NCI-H1436 (cell line): ENCODE measurements at places on chromosomes 12 and 14.

- DNase-seq = no peak
Observed at GRCh38 chr14:57266065-57266464, 2.6 kb downstream of the EXOC5 start.

DNA sequence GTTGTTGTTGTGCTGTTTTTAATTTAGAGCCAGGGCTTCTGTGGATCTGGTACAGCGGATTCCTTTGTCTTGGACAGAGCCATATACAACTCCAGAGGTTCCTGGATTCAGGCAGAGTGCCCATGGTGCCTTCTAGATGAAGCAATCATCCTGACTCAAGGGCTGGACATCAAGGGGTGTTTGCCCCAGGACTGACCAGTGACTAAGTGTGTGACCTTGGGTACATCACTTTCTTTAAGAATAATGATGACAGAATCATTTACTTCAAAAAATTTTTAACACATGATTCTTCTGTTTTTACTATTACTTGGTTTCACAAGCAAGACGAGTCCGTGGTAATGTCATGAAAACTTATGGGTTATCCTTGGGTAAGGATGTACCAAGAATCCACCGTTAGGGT lies 397.3 kb downstream of the ZFP36L1 start:
- DNase-seq = no peak

DNA sequence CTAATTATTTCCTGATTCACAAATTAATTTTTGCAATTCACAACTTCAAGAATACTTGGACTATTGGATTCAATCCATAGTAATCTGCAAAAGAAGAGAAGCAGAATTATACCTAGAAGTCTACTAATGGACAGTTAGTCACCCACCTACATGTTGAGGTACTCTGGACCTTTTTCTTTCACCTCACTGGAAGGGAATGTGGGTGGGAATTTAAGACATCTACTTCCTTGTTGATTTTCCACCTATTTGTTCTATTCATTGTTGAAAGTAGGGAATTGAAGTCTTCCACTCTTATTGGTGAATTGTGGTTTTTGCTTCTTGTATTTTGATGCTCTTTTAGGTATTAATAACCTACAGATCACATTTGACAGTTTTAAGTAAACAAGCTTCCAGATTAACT lies 11.0 kb downstream of the RESF1 start:
- no peak for DNase-seq

DNA sequence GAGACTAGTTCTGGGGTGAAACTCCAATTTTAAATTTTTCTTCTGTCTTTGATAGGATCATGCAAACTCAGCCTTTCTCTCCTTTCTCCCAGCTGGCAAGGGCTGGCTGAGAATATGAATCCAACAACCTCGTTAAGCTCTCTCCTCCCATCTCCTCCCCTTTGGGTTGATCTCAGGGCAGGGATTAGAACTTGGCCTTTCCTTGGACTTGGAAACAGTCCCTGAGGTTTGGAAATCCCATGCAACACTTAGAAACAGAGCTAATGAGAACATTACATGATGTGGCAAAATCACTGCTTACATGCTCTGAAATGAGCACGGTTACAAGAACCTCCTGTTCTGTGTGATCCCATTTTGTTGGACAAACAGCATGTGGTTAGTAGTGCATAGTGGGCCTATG lies 31.6 kb downstream of the ACACB start:
- DNase-seq = no peak

GRCh38 chr12:15679151-15679550 lies 110.0 kb downstream of the EPS8 start:
- no peak for DNase-seq

DNA sequence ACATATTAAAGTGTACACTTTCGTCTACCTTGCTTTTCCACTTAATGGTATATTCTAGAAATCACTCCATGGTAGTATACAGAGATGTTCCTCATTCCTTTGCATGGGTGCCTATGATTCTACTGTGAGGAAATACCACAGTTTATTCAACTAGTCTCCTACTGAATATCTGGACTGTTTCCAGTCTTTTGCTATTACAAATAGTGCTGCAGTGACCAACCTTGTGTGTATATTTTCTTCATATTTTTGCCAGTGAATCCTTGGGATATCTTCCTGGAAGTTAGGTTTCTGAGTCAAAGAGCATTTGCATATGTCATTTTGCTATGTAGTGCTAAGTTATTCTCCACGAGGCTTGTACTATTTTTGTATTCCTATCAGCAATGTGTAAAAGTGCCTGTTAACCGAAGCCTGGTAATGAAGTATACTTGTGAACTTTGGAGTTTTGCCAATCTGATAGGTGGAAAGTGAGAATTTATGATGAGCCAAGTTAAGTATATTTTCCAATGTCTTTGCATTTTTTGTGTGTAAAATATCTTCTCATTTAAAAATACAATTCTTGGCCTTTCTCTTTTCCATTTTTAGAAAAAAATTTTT lies 31.3 kb upstream of the TMEM263 start:
- no peak for DNase-seq

DNA sequence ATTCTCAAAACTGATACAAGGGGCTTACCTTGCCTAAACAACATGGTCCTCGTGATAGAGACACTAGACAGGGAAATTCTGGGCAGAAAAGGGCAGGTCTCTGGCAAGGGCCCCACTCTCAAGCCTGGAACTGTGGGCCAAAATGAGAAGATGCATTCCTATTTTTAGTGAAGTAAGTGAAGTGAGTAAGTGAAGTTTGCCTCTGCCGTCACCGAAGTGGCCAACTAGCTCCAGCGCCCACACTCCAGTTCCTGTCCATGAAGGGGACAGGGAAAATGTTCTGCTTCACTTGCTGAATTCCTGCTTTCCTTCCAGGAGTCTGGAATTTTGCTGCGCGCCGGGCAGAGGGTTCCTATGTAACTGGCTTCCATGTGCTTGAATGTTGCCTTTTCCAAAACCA lies 1035.6 kb upstream of the TMEM132C start:
- no peak for DNase-seq

DNA sequence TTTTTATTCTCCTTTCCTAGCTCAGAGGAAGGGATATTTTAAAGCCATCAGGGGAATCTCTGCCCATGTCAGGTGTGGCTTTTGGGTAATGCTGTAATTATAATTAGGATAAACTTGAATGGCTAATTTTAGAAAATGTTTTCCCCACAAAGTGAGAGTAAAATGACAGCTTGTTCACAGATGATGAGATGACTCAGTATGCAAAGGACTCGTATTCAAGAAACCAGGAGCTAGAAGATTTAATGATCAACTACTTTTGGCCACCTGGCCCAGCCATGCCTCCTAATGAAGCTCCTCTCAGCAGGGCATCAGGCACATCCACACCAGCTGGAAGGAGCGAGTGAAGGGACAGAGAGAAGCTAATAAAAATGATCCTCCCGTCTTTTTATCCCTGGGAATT lies 29.0 kb upstream of the PLEKHG7 start:
- DNase-seq = no peak

- no peak for DNase-seq
Observed at GRCh38 chr14:34851395-34851794, 23.8 kb downstream of the BAZ1A start.

DNA sequence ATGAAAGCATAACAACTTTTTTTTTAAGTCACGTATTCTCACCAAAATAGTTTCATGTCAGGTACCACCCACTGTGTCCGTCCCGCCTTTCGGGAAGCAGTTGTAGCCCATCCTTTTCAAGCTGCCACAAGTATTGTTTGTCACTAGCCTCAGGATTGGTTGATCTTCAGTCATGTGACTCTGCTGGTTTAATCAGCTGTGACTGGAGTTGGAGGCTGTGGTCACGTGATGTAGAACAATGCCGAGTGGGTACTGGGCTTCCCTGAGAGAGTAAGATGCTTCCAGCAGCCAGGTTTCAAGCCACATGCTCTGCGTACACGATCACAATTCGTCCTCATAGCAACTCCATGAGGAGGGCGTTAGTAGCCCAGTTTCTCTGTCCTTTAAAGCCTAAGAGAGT lies 83.0 kb upstream of the WSCD2 start:
- DNase-seq = no peak

- DNase-seq = no peak
Observed at GRCh38 chr14:24960816-24961215, 89.1 kb downstream of the STXBP6 start.

GRCh38 chr12:59040656-59041055 lies 120.4 kb upstream of the LRIG3 start:
- no peak for DNase-seq

- no peak for DNase-seq
Observed at GRCh38 chr14:67951529-67952135, 132.1 kb downstream of the RAD51B start.

GRCh38 chr12:94150240-94151121 lies 2.1 kb downstream of the PLXNC1 start:
- no peak for DNase-seq

- DNase-seq = peak; percentile 28
Observed at GRCh38 chr14:50037852-50038251, 78.5 kb downstream of the VCPKMT start.

DNA sequence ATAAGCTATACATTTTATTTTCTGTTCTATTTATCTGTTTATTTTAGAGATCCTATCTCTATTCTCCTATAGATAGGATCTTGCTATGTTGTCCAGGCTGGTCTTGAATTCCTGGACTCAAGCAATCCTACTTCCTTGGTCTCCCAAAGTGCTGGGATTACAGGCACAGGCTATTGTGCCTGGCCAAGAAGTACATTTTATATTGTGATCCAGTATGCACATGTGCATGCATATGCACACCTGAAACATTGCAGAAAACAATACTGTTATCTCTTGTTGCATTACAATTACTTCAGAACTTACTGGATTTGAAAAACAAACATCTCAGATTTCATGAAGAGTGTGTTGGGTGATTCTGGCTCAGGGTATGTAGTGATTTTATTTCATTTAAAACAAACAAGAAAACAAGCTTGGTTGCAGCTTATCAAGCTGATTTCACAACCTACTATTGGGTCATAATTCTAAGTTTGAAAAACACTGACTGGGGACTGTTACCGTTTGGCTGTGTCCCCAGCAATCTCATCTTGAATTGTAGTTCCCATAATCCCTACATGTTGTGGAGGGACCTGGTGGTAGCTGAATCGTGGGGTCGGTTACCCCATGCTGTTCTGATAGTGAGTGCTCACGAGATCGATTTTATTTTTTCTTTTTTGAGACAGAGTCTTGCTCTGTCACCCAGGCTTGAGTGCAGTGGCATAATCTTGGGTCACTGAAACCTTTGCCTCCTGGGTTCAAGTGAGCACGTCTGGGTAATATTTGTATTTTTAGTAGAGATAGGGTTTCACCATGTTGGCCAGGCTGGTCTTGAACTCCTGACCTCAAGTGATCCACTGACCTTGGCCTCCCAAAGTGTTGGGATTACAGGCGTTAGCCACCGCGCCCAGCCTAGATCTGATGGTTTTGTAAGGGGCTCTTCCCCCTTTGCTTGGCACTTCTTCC lies 31.3 kb downstream of the ERC1 start:
- no peak for DNase-seq

DNA sequence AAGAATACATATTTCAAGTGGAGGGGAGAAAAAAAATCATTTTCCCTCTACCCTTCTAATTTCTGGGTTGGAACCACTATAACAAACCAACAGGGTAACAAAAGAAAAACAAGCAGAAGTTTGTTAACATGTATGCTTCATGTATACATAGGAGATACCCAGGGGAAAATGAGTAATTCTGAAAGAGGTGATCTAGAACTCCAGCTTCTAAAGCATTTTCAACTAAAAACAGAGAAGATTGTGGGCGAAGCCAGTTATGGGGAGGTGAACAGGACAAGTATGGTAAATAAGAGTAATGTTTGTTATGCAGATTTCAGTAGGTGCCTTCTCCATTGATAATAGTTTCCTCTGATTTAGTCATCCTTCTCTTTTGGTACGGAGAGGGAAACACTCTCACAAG lies 16.7 kb downstream of the FNTB start:
- no peak for DNase-seq

GRCh38 chr14:71324767-71325272 lies 417.6 kb downstream of the PCNX1 start:
- no peak for DNase-seq

GRCh38 chr12:19577281-19577530 lies 137.9 kb downstream of the AEBP2 start:
- no peak for DNase-seq

- no peak for DNase-seq
Observed at GRCh38 chr12:14273913-14274311, 91.6 kb upstream of the ATF7IP start.

DNA sequence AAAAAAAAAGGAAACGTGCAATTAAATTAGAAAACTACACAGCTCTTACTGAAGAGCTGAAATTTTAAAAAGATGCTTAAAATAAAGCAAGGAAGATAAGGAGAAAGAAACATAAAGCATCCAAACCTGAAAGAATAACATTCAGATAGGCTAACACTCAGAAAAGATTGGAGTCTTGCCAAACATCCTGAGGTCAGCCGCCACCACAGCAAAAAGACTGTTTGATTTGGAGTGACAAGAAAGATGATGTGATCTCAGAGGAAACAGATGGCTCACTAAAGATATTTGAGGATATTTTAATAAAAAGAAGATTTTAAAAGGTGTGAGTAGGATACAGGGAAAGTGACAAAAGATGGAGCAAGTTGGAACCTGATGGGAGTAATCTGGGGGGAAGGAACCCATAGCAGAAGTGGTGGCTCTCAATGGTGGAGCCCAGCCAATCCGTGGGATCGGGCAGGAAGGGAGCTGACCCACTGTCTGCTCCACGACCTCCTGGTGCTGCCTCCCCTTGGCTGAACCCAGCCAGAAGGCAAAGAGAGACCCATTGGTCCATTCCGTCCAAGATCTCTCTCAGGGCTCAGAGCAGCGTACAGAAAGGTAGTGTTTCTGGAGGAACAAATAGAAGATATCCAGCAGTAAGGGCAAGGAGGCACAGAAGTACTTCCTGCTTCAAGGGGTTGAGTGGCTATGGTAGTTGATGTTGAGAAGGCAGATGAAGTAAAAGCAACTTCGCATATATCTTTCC lies 469.6 kb downstream of the RGS6 start:
- no peak for DNase-seq

GRCh38 chr12:66196806-66197205 lies 7.8 kb downstream of the IRAK3 start:
- DNase-seq = no peak

DNA sequence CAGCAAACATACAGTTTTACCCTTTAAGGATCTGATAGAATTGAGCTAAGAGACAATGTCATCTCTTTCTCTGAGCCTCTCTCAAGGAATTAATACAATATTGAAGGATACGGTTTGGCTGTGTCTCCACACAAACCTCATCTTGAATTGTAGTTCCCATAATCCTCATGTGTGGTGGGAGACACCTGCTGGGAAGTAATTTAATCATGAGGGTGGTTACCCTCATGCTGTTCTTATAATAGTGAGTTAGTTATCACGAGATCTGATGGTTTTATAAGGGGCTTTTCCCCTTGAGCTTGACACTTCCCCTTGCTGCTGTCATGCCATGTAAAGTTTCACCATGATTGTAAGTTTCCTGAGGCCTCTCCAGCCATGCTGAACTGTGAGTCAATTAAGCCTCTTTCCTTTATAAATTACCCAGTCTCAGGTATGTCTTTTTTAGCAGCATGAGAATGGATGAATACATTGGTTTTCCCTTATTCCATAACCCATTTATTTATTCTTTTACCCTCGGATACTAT lies 47.6 kb downstream of the TMEM30B start:
- no peak for DNase-seq

- DNase-seq = peak; percentile 13
Observed at GRCh38 chr12:116697305-116697704, 40.6 kb downstream of the SPRING1 start.
